ENCODE measurements at places on chromosomes 4 and X.

GRCh38 chr4:79050541-79050880 is 111.3 kb upstream of the PAQR3 start:
- H3K27ac ChIP-seq, result no peak overlapping the region
- no peaks in the 10 kb centered on the region for H3K36me3 ChIP-seq
- peaks cover 5% of the 10 kb centered on the region for H3K4me1 ChIP-seq

- no peaks in the 10 kb centered on the region for H3K36me3 ChIP-seq
- H3K4me3 ChIP-seq, result no peak overlapping the region
- DNase-seq, result no peak
- H3K27ac ChIP-seq, result no peak overlapping the region
- no peaks in the 10 kb centered on the region for H3K27me3 ChIP-seq
Measured at GRCh38 chr4:105887508-105887907, 7.8 kb upstream of the NPNT start.

- peaks cover 19% of the 10 kb centered on the region for H3K4me1 ChIP-seq
- H3K4me3 ChIP-seq, result no peak overlapping the region
- no peak for DNase-seq
- H3K27ac ChIP-seq, result no peak overlapping the region
- H3K36me3 ChIP-seq, result no peaks in the 10 kb centered on the region
- H3K27me3 ChIP-seq, result no peaks in the 10 kb centered on the region
Measured at GRCh38 chr4:113673450-113673849, 88.1 kb downstream of the CAMK2D start.

- H3K27ac ChIP-seq, result no peak overlapping the region
- H3K4me1 ChIP-seq, result no peaks in the 10 kb centered on the region
- no peaks in the 10 kb centered on the region for H3K36me3 ChIP-seq
- H3K27me3 ChIP-seq, result no peaks in the 10 kb centered on the region
- no peak overlapping the region for H3K4me3 ChIP-seq
- no peak for DNase-seq
Measured at GRCh38 chr4:54074381-54074780, 10.0 kb upstream of the CHIC2 start.

DNA sequence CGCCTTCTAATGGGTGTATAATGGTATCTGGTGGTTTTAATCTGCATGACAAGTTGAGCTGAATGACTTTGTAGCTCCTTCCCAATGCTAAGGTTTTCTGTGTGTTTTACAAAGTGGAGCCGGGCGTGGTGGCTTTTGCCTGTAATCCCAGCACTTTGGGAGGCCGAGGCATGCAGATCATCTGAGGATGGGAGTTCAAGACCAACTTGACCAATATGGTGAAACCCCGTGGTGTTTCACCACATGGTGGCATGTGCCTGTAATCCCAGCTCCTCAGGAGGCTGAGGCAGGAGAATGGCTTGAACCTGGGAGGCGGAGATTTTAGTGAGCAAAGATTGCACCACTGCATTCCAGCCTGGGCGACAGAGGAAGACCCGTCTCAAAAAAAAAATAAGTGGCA is 28.9 kb downstream of the ARFIP1 start:
- H3K27ac ChIP-seq, result no peak overlapping the region
- DNase-seq, result no peak
- no peaks in the 10 kb centered on the region for H3K27me3 ChIP-seq
- H3K4me3 ChIP-seq, result no peak overlapping the region
- no peaks in the 10 kb centered on the region for H3K36me3 ChIP-seq

DNA sequence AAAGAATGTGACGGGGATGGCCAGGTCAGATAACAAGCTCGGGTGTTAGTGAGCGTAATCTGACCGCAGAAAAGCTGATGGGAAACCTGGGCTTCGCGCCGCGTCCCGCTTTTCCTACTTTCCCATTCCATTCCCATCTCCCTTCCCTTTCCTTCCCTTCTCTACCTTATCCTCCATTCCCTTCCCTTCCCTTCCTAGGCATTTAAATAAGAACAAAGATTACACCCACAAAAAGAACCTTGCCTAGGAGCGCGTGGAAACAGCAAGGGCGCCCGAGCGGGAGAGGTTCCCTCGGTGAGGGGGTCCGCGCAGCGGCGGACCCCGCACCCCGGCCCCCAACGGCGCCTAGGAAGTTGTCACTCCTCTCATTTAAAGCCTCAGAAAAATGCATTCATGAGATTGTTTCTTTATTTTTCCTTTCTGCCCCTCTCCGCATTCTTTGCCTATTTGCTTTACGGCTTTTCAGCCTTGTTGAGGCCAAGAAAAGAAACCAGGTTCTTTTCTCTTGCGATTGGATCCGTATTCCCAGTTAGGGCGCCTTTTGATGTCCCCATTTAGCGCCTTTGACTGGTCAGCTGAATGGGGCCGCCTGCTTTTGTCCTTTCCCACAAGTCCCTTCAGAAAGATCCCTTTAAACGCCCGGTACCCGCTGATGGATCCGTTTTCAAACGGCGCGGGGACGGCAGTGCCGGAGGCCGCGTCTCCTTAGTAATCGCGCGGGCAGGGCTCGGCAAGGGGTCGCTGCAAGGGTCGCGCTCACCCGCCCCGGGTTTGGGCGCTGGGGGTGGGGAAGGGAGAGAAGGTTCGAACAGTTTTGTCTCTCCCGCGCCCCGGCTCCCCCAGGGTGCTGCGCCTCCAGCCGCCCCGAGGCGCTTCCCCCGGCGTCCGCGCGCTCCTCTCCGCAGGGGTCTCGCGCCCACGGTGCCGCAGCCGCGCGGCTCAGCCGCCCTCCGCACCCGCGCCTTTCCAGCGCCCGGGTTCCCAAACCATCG is 54.1 kb upstream of the TMEM33 start:
- peaks cover 53% of the 10 kb centered on the region for H3K27me3 ChIP-seq
- H3K27ac ChIP-seq, result no peak overlapping the region
- peaks cover 30% of the 10 kb centered on the region for H3K4me1 ChIP-seq
- H3K4me3 ChIP-seq, result peak overlapping the region; percentile 2

DNA sequence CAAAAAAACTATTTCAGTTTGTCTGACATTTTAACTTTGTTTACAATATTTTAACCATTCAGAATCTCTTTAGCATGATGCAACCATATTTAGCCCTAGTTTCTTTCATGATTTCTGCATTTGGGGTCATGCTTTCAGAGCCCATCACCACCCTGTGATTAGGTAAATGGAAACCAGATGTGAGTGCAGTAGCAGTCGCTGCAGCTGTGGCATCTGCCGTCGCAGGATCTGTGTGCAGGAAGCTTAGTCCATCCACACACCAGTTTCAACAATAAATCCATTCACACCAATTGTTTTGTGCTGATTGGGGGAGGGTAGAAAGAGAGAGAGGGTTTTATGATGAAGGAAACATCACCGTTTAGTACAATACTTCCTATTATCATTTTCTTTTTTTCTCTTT is 130.5 kb downstream of the CPEB2 start:
- H3K4me1 ChIP-seq, result peaks cover 3% of the 10 kb centered on the region
- no peak overlapping the region for H3K27ac ChIP-seq
- no peaks in the 10 kb centered on the region for H3K27me3 ChIP-seq
- no peaks in the 10 kb centered on the region for H3K36me3 ChIP-seq
- DNase-seq, result no peak

GRCh38 chr4:71261001-71261400 is 77.8 kb upstream of the SLC4A4 start:
- H3K27ac ChIP-seq, result no peak overlapping the region
- no peak for DNase-seq
- H3K27me3 ChIP-seq, result no peaks in the 10 kb centered on the region
- H3K4me1 ChIP-seq, result peaks cover 16% of the 10 kb centered on the region

DNA sequence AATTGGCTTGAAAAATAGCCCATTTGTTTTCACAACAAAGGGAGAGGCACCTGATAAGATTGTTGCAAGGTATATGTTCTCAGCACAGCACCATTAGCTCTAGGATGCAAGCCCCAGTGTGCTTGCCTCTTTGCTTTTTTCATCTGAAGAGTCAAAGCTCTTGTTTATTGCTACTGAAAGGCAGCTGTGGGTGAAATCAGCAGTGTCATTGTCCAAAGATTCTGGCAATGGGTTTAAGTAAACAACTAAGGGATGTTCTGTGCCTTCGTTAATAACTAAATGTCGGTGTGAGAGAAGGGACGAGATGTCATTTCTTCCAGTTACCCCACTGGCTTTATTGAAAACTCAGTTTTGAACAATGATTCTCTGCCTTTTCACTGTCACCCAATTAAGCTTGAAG is 567.7 kb downstream of the KCNIP4 start:
- no peaks in the 10 kb centered on the region for H3K4me1 ChIP-seq
- H3K36me3 ChIP-seq, result no peaks in the 10 kb centered on the region
- DNase-seq, result no peak
- H3K4me3 ChIP-seq, result no peak overlapping the region

DNA sequence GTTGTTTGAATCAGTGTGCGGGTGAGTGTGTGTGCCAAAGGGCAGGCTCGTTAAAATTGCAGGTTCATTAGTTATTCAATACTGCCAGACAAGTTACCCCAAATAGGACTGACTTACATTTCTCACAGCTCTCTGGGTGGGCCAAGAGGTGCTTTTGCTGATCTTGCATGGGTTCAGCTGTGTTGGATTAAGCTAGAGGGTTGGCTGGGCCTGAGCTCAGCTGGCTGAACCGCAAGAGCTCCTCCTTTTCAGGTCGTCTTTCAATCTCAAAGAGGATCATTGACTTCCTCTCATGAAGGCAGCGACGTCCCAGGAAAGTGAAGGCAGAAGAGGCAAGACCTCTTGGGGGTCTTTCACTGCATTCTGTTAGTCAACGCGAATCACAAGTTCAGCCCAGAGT is 343.3 kb upstream of the FRG1 start:
- no peak for DNase-seq
- H3K36me3 ChIP-seq, result no peaks in the 10 kb centered on the region
- no peaks in the 10 kb centered on the region for H3K27me3 ChIP-seq

DNA sequence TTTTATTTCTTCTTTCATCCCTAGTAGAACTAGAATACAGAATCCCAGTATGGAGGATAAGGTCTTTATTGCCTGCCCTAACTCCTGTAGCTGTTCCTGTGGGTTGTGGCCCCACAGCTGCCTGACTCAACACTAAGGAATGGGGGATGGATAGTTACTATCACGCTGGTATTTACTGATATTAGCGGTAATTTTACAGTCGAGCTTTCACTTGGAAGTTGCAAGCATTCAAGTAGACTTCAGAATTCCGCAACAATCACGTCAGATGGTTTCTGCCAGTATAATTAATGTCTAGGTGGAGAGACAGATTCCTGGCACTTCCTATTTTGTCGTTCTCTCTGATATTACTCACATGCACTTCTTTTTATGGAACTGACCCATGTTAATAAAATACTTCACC is 489.8 kb downstream of the PABPC4L start:
- no peak for DNase-seq
- no peaks in the 10 kb centered on the region for H3K36me3 ChIP-seq
- no peak overlapping the region for H3K4me3 ChIP-seq
- no peak overlapping the region for H3K27ac ChIP-seq
- no peaks in the 10 kb centered on the region for H3K4me1 ChIP-seq
- H3K27me3 ChIP-seq, result no peaks in the 10 kb centered on the region

DNA sequence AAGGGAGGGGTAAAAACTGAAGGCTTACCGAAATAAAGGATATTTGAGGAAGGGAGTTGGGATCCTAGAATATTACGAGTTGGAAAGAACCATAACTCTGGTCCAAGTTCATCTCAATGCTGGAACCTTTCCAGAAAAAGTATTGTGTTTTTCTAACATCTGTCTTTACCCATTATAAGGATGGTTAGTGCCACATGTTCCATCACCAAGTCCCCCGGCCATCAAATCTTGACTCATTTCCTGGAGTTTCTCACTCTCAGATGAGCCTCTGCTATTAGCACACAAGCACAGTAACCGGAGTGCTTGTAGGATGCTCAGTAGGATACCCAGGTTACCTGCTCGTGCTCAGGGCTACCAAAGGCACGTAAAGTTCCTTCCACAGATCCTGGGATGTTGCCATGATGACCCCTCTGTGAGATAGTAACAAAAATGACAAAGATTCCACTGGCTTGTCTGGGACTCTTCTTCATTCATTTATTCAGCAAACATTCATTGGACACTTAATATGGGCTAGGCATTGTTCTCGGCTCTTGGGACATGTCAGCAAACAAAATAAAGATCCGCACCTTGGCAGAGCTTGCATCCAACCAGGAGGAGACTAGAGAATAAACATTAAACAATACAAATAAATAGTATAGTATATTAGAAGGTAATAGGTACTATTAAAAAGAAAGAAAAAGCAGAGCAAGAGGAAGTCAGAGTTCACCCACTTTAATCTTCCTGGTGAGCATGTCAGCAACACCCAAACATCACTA is 36.3 kb downstream of the PKD2 start:
- no peaks in the 10 kb centered on the region for H3K4me1 ChIP-seq
- no peak for DNase-seq
- no peak overlapping the region for H3K27ac ChIP-seq
- peaks cover 59% of the 10 kb centered on the region for H3K36me3 ChIP-seq
- H3K27me3 ChIP-seq, result no peaks in the 10 kb centered on the region

GRCh38 chrX:108072746-108073145 is 18.6 kb downstream of the PSMD10 start:
- no peak overlapping the region for H3K4me3 ChIP-seq
- H3K36me3 ChIP-seq, result no peaks in the 10 kb centered on the region
- H3K27ac ChIP-seq, result no peak overlapping the region
- H3K27me3 ChIP-seq, result no peaks in the 10 kb centered on the region
- H3K4me1 ChIP-seq, result no peaks in the 10 kb centered on the region

DNA sequence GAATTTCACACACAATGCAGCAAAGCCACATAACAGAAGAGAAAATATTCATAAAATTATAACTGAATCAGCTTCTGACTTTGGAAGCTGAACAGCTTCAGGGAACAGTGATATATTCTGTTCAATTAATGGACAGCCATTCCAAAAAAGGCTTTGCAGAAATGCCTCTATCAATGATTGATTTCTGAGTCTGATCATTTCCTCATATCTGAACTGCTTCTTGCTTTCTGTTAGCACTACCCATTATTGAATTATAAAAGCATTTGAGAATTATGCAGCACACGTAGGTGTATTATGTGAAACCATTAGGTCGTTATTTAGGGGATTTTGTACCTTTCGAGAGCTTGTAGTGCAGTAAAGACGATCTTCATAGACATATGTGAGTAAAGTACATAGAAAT is 159.6 kb downstream of the STIM2 start:
- no peak overlapping the region for H3K4me3 ChIP-seq
- H3K4me1 ChIP-seq, result no peaks in the 10 kb centered on the region
- DNase-seq, result no peak
- H3K27ac ChIP-seq, result no peak overlapping the region

DNA sequence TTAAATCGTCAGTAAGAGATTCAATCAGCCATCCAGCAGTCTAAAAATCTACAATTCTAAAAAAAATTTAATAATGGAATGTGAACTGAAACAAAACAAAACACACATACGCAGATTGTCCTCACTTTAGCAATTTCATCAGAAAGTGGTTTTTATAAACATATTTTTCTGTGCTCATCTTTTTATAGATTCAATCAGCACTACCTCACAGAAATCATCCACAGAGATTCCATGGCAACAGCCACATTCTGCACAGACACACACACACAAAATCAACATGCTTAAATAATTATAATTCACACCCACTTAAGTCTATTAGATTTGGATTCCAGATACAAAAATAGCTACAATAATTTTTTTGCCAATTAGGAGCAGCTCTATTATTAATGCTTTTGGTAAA is 149.0 kb upstream of the KCNIP4 start:
- H3K27ac ChIP-seq, result no peak overlapping the region
- no peak for DNase-seq
- H3K36me3 ChIP-seq, result no peaks in the 10 kb centered on the region
- H3K4me3 ChIP-seq, result no peak overlapping the region
